H1 (cell line): ENCODE measurements at places on chromosomes 1 and 21. TPM values are rescaled to one million over a fixed set of nuclear protein-coding genes. Genes with fewer than 3 reads are reported as not detected.

The OLFM3 gene
- total RNA-seq, result 0.32 and 0.73 TPM in 2 replicates

The RGS8 gene
- 0.13 and 0.29 TPM in 2 replicates for total RNA-seq

The AMPD1 gene
- not detected in 2 replicates for total RNA-seq

The DPT gene
- not detected in 2 replicates for total RNA-seq

The OR2L8 gene
- not detected in 2 replicates for total RNA-seq

The OR2L13 gene
- total RNA-seq, result not detected in 2 replicates

The ATP1A4 gene
- total RNA-seq, result 0.57 and 0.61 TPM in 2 replicates

The C1QTNF12 gene
- 3.7 and 4.9 TPM in 2 replicates for total RNA-seq

The GPR37L1 gene
- total RNA-seq, result 0.08 and 0.13 TPM in 2 replicates

The MROH9 gene
- total RNA-seq, result not detected in 2 replicates

The PLA2G2D gene
- not detected in 2 replicates for total RNA-seq

The TFF2 gene
- not detected in 2 replicates for total RNA-seq

The PDZK1 gene
- not detected in 2 replicates for total RNA-seq

The ZBTB8A gene
- 8.9 and 10.4 TPM in 2 replicates for total RNA-seq

The CSMD2 gene
- total RNA-seq, result 14.6 and 14.7 TPM in 2 replicates

The RHD gene
- total RNA-seq, result not detected in 2 replicates

The KIF26B gene
- total RNA-seq, result 0.19 and 0.28 TPM in 2 replicates

The KRTAP19-6 gene
- total RNA-seq, result not detected in 2 replicates

The CFHR3 gene
- 0.52 and 1.0 TPM in 2 replicates for total RNA-seq

The OR2L2 gene
- total RNA-seq, result 0.10 TPM in 1 of 2 replicates, not detected in the other

The PIGR gene
- total RNA-seq, result not detected in 2 replicates

The FMN2 gene
- 1.7 and 2.0 TPM in 2 replicates for total RNA-seq

The PDC gene
- total RNA-seq, result not detected in 2 replicates

The LCE1D gene
- not detected in 2 replicates for total RNA-seq

The LCE3D gene
- total RNA-seq, result not detected in 2 replicates

The CHD1L gene
- total RNA-seq, result 49.9 and 51.2 TPM in 2 replicates

The CFAP57 gene
- 0.23 and 0.80 TPM in 2 replicates for total RNA-seq

The SAMSN1 gene
- 2.4 and 3.0 TPM in 2 replicates for total RNA-seq

The LCE2A gene
- not detected in 2 replicates for total RNA-seq

The DCST2 gene
- 0.43 TPM in 1 of 2 replicates, not detected in the other for total RNA-seq

The DNASE2B gene
- total RNA-seq, result not detected in 2 replicates

The S100A3 gene
- 0.47 TPM in 1 of 2 replicates, not detected in the other for total RNA-seq

The JAM2 gene
- 7.0 and 9.5 TPM in 2 replicates for total RNA-seq

The TAL1 gene
- 0.15 TPM in 1 of 2 replicates, not detected in the other for total RNA-seq

The APCS gene
- total RNA-seq, result not detected in 2 replicates

The AADACL4 gene
- 0.40 TPM in 1 of 2 replicates, not detected in the other for total RNA-seq

The VAV3 gene
- total RNA-seq, result 7.9 and 10.4 TPM in 2 replicates

The DNALI1 gene
- total RNA-seq, result 9.5 and 11.3 TPM in 2 replicates

The OXCT2 gene
- total RNA-seq, result 2.9 TPM in 2 replicates

The NFIA gene
- total RNA-seq, result 1.8 and 2.3 TPM in 2 replicates

The HUNK gene
- total RNA-seq, result 10.2 and 16.7 TPM in 2 replicates

The CXADR gene
- total RNA-seq, result 142 and 145 TPM in 2 replicates

The KRTAP10-3 gene
- total RNA-seq, result not detected in 2 replicates

The AIRE gene
- total RNA-seq, result 0.10 TPM in 1 of 2 replicates, not detected in the other

The SLC19A2 gene
- total RNA-seq, result 22.5 and 23.2 TPM in 2 replicates

The MNDA gene
- total RNA-seq, result not detected in 2 replicates

The SERBP1 gene
- 536 and 539 TPM in 2 replicates for total RNA-seq

The HSD3B2 gene
- not detected in 2 replicates for total RNA-seq

The AIDA gene
- total RNA-seq, result 101 and 103 TPM in 2 replicates
